ENCODE measurements at places on chromosomes 11 and 22.

DNA sequence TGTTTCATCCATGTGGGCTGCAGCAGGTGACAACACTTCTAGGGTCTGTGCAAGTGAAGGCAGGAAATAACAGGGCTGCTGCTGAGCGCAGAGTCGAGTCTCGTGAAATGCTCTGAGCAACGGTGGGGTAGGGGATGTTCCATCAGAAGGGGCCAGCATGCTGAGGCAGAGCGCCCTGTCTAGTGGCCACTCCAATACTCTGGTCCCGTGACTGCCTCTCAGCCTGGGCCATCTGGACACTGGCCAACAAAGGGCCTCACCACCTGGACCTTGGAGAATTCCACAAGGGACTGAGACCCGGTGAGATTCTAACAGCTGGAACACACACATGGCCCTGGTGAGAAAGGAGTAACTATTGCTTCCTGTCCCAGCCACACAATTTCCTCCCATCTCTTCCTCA is 375.7 kb downstream of the SHANK2 start:
- no peak for DNase-seq

GRCh38 chr22:44816141-44816540 is 63.8 kb downstream of the ARHGAP8 start:
- no peak for DNase-seq

- DNase-seq, result no peak
Measured at GRCh38 chr11:76314741-76315090, 66.2 kb downstream of the THAP12 start.

- DNase-seq, result no peak
Measured at GRCh38 chr11:106278391-106278790, 200.9 kb downstream of the AASDHPPT start.

GRCh38 chr11:78645226-78646202 is 70.8 kb upstream of the NARS2 start:
- peak; percentile 72 for DNase-seq

GRCh38 chr11:120331301-120331996 is 4.8 kb upstream of the ARHGEF12 start:
- DNase-seq, result peak; percentile 49

DNA sequence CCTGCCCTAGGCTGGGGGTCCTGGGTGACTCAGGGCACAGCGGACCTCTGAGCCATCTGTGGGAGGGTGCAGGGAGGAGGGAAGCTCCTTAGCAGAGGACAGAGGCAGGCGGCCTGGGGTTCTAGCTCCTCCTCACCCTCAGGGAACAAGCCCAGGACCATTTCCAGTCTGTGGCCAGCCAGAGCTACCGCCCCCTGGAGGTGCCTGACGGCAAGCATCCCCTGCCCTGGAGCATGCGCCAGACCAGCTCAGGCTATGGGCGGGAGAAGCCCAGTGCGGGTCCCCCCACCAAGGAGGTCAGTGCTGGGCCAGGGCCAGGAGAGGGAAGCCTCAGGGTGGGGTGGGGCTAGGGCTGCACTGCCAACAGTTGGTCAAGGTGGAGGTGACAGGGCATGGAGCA is 26.0 kb upstream of the LRRC10B start:
- no peak for DNase-seq

DNA sequence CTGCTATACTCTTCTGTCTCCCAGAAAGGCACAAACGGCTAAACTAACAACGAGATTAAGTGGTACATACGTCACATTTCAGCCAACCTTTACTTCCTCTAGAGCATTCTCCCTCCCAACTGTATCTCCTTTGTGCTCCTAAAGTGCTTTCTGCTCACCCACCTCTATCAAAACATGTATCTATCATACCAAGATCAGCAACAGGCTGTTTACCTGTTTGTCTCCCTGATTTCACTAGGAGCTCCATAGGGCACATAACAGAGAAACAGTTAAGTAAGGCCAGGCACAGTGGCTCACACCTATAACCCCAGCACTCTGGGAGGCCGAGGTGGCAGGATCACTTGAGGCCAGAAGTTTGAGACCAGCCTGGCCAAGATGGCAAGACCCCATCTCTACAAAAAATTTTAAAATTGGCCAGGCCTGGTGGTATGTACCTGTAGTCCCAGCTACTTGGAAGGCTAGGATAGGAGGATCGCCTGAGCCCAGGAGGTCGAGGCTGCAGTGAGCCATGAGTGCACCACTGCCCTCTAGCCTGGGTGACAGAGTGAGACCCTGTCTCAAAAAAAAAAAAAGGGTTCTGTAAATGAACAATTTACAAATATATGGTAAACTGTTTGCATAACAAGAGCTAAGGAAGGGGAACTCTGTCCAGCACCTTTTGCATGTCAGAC is 2.8 kb downstream of the NDUFC2 start:
- DNase-seq, result no peak

GRCh38 chr22:36435516-36436415 is 45.7 kb downstream of the TXN2 start:
- DNase-seq, result no peak

DNA sequence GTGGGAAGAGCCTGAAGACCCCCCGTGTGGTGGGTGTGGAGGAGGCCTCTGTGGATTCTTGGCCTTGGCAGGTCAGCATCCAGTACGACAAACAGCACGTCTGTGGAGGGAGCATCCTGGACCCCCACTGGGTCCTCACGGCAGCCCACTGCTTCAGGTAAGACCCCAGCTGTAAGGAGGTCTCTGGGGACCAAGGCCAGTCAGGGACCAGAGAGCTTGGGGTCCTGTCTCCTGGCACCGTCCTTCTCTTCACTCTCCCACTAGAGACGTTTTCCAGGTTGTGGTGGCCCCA is 24.9 kb upstream of the SMIM35 start:
- DNase-seq, result no peak

DNA sequence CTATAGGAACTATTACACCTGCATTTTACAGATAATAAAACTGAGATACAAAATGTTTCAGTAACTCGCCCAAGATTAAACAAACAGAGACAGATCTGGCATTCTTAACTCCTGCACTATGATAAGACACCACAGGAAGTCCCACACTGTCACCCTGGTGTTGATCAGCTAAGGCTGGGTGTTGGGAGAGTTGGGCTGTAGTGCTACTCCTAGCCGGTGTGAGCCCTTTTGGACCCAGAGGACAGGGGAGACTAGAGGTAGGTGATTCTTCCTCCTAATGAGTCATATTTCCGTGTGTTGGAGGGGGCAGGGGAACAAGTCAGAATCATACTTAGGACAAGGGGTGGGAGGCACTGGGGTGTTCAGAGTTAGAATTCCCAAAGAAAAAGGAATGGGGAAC is 353.2 kb upstream of the TENM4 start:
- no peak for DNase-seq

DNA sequence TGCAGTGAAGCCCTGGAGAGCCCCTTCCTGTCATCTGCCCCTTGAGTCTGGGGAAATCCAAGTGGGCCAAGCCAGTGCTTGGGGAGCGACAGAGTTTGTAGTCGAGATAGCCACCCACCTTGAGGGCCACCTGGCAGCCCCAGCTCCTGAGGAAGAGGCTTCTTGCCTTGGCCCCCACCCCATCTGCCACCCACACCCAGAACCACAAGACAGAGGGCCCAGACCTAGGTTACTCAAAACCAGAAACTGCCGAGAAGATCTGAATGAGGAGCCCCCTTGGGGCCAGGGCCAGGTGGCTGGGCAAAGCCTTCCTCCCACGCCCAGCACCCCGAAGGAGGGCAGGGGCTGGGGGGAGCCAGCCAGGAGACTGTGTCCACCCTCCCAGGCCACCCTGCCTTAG is 18.8 kb upstream of the PRR5 start:
- no peak for DNase-seq

- no peak for DNase-seq
Measured at GRCh38 chr11:27874998-27875830, 175.0 kb upstream of the BDNF start.

DNA sequence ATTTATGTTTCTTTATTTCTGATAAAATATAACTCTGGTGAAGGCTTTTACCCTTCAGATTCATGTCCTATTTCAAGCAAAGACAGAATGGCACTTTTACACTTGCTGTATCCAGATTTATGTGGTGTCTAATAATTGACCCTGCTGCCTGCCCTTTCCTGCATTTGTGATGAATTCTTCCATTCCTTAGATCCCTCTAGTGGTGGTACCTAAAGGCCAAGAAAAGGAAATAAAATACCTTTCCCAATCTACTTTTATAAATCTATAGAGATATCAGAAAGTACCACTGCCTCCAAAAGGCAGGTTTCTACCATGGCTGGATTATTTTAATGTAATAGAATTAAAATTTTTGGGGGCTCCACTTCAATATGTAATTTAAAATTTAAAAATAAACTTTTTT is 34.2 kb downstream of the CCDC81 start:
- no peak for DNase-seq

GRCh38 chr11:93823210-93823609 is 27.2 kb downstream of the VSTM5 start:
- DNase-seq, result no peak

GRCh38 chr22:48709453-48709852 is 1118.2 kb downstream of the BRD1 start:
- no peak for DNase-seq

DNA sequence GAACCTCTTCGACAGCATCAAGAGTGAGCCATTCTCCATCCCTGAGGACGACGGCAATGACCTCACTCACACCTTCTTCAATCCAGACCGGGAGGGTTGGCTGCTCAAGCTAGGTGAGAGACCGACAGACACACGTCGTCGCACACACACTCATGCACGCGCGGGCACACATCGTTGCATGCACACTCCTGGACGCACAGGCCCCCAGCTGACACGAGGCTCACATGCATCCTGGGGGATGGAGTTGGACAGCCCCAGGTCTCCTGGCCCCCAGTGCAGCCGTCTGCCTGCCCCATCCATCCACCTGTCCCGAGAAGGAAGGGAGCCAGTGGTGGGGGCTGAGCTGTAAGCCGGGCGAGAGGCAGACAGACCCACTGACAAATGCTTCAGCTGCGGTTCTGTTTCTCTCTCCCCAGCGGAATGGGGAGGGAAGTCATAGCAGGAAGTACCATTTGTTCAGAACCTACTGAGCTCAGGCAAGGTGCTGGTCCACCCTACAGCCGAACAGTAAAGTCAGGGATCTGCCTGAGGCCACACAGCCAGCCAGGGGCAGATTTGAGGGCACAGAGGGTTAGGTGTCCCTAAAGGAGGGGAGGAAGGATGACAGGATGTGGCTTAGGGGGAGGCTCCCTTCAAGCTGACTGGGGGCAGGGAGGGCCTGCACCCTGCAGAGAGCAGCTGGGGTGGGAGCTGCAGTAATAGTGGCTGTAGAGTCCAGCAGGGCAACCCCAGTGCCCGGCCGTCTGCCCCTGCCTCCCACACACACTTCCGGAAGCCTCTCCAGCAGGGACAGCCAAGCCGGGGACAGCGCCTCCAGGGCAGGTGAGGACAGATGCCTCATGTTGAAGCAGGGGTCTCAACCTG is 27.1 kb downstream of the CYTH4 start:
- no peak for DNase-seq

GRCh38 chr11:131888230-131888855 is 517.9 kb downstream of the NTM start:
- no peak for DNase-seq

- DNase-seq, result no peak
Measured at GRCh38 chr11:119305556-119306372, 11.2 kb downstream of the MCAM start.

- DNase-seq, result no peak
Measured at GRCh38 chr22:35972559-35972958, 56.1 kb downstream of the RBFOX2 start.

- DNase-seq, result no peak
Measured at GRCh38 chr11:15660496-15660895, 545.8 kb downstream of the INSC start.

DNA sequence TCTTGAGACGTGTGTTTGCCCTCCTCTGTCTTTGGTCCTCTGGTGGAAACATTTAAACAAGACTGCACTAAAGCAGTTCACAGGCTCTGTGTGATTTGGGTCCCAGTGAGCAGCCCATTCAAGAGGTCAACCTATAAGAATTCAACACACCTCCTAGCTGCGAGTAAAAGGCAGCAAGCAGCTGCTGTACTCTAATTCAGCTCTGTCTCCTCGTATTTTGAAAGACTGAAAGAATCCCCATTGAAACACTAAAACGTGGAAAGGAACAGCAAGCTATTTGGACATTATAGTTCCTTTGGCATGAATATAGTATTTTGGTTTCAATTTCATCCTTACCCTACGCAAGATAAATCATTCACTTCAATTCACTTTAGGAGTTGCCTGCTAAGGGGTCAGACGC is 1046.7 kb downstream of the DLG2 start:
- DNase-seq, result no peak

- DNase-seq, result peak; percentile 31
Measured at GRCh38 chr22:17368554-17369438, 464 bp upstream of the CECR2 start.

- peak; percentile 71 for DNase-seq
Measured at GRCh38 chr22:30212363-30212995, 34.1 kb downstream of the LIF start.

GRCh38 chr11:47524291-47524874 is 28.5 kb downstream of the CELF1 start:
- no peak for DNase-seq

GRCh38 chr22:43015677-43016042 is 711 bp upstream of the PACSIN2 start:
- no peak for DNase-seq

DNA sequence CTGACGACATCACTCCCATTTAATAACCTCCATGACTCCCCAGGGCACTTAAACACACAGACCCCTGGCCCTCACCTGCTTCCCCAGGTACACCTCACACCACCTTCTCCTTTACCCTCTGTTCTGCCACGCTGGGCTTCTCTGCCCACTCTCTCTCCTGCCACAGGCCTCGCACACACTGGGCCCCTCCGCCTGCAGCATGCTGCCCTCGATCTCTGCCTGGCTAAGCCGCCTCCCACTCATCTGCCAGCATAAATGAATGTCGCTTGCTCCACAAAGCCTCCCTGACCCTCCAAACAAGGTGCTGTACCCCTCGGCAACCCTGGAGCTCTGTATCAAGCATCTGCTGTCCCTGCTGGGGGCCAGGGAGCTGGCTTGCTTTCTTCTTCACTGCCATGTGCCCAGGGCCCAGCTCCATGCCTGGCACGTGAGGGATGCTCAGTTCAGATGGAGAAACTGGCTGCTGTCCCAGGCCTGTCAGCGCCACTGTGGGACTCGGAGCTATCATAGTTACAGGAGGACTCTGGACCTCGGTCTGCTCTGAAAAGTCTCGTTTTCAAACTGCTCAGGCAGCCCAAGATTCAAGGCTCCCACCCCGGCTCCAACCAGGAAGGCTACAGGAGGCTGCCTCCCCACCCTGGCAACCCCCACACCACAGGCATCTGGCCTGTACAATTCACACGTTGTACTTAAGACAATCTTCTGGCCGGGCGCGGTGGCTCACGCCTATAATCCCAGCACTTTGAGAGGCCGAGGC is 11.9 kb downstream of the TTLL1 start:
- no peak for DNase-seq

- DNase-seq, result peak; percentile 67
Measured at GRCh38 chr11:67056267-67057204, at the start of gene RHOD. RHOD (plus strand) TSS chr11:67056847; CDS start chr11:67056903, 56 bp downstream.

DNA sequence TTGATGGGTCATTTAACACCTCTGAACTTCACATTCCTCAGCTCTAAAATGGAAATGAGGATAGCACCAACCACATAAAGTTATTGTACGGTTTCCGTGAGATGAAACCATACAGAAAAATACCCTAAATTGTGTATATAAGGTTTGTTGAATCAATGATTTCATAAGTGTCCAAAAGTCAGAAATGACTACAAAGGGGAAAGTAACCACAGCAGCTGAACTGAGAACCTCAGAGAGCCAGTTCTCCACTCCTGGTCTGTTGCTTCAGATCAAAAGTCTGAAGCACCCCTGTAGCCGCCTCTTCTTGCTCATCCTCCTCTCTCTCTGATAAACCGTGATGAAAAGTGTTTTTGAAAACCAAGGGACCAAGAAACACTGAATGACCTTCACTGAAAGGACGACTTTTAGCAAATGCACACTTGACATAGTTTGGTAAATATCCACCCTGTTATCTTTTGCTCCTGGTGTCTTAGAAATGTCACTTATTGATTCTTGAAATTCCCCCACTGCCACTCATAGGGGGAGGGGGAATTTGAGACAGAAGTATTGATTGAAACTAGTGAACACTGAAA is 194.5 kb downstream of the NAV2 start:
- DNase-seq, result no peak
